Cardiac muscle cell (in vitro differentiated cells and primary cell): ENCODE measurements at places on chromosomes 2 and 18.

GRCh38 chr2:20676353-20677215, 9.6 kb downstream of the GDF7 start:
- no peaks in the 10 kb centered on the region for H3K4me1 ChIP-seq
- H3K36me3 ChIP-seq: no peaks in the 10 kb centered on the region
- H3K27ac ChIP-seq: no peak overlapping the region
- peaks cover 34% of the 10 kb centered on the region for H3K27me3 ChIP-seq

- no peak overlapping the region for H3K27ac ChIP-seq
- no peaks in the 10 kb centered on the region for H3K27me3 ChIP-seq
- H3K36me3 ChIP-seq: no peaks in the 10 kb centered on the region
- H3K4me3 ChIP-seq: no peak overlapping the region
- no peak for DNase-seq
- H3K4me1 ChIP-seq: peaks cover 17% of the 10 kb centered on the region
Measured at GRCh38 chr2:207487650-207488311, 42.0 kb upstream of the CREB1 start.

GRCh38 chr2:104858006-104858978, 4.4 kb downstream of the POU3F3 start:
- peaks cover 96% of the 10 kb centered on the region for H3K27me3 ChIP-seq
- H3K27ac ChIP-seq: no peak overlapping the region
- H3K4me1 ChIP-seq: no peaks in the 10 kb centered on the region
- DNase-seq: no peak
- no peaks in the 10 kb centered on the region for H3K36me3 ChIP-seq
- no peak overlapping the region for H3K4me3 ChIP-seq

- H3K4me1 ChIP-seq: no peaks in the 10 kb centered on the region
- DNase-seq: peak; percentile 13
- H3K27me3 ChIP-seq: no peaks in the 10 kb centered on the region
- H3K4me3 ChIP-seq: no peak overlapping the region
- H3K27ac ChIP-seq: no peak overlapping the region
- peaks cover 11% of the 10 kb centered on the region for H3K36me3 ChIP-seq
Measured at GRCh38 chr2:202950592-202950991, 38.5 kb downstream of the CARF start.

DNA sequence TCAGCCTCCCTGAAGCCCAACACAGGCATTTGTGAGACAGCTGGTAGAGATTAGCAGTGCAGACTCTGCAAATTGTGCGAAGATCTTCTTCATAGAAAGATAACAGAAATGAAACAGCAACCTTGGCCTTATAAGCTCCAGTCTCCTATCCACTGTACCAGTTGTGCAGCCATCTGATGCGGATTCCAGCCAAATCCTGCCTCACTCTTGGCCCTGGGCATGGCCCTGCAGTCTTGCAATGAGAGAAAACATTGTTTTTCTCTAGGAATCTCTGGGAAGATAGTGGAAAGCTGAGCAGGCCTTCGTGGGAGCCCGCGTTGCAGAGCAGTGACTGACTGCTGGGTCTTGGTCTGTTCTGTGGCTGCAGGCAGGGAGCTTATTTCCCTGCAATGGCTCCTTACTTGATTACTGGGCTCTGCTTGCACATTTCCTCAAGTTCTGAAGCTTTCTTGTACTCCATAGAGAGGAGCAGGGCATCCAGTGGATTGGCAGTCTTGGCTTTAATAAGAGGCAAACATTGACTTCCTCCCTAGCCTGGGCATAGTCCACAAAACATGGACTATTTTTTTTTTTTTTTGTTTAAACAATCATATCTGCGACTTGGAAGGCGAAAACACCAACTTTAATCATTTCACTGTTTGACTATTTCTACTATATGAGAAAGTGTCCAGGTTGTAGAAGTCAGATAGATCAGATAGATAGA, 193.0 kb downstream of the ACTR3 start:
- H3K4me3 ChIP-seq: no peak overlapping the region
- no peak overlapping the region for H3K27ac ChIP-seq
- no peaks in the 10 kb centered on the region for H3K27me3 ChIP-seq
- DNase-seq: no peak
- H3K4me1 ChIP-seq: no peaks in the 10 kb centered on the region

DNA sequence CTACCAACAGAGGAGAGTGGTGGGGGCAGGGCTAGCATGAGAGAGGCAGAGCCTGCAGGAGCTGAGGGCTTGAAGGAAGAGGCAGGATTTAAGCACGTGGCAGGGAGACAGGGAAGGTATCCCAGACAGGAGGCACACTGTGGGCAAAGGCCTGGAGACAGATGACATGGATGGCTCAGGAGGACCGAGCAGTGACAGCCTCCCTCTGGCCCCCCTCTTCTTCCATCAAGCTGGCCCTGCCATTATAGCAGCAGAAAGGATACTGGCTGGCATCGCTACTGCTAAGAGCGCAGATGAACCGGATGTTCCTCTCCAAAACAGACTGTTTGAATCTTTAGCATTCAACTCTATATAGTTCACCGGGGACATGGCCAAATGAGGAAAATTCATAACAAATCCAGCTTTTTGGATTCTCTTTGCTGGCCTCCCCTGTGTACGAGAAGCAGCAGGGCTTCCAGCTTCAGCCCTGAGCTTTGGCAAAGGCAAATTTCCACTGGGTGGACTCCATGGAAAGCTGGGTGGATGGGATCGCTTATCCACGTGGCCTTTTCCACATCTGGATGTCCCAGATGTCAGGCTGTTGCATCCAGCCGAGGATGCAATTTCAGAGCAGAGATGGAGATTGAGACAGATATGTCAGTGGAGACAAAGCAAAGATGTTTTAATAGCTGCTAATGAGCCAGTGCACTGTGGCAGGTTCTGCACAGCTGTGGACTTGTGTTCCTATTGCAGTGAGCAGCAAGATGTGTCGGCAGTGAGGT, 36.2 kb downstream of the CAPN13 start:
- H3K36me3 ChIP-seq: no peaks in the 10 kb centered on the region
- no peak overlapping the region for H3K27ac ChIP-seq
- DNase-seq: no peak
- no peaks in the 10 kb centered on the region for H3K27me3 ChIP-seq

DNA sequence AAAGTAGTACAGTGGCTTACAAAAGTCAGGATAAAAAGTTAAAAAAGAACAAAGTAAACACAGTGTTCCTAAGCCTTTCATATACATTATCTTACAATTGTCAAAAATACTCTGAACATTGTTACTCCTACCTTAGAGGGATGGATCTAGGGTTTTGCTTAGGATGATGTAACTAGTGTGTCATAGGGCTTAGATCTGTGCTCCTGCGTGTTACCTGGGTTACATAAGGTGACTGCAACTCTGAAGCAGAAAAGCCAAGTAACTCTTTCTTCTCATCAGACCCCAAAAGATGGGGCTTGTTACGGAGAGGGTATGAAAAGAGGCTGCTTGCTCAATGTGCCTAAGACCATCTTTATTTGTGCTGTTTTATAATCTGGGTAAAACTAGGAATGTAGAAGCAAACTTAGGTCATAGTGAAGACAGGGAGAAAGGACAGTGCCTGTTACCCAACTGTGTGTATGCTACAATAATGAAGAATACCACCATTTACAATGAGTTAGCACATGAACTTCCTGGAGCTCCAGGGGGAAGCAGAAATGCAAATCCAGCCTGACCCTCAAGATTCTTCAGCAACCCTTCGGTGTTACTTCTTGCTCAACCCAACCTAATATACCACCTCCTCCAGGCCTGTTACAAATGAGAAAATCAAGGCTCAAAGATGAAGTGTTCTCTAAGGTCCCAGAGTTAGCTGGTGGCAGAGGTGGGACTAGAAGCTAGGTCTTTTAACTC, 42.0 kb upstream of the STK17B start:
- H3K4me1 ChIP-seq: no peaks in the 10 kb centered on the region
- DNase-seq: no peak
- H3K27me3 ChIP-seq: no peaks in the 10 kb centered on the region
- no peak overlapping the region for H3K4me3 ChIP-seq

DNA sequence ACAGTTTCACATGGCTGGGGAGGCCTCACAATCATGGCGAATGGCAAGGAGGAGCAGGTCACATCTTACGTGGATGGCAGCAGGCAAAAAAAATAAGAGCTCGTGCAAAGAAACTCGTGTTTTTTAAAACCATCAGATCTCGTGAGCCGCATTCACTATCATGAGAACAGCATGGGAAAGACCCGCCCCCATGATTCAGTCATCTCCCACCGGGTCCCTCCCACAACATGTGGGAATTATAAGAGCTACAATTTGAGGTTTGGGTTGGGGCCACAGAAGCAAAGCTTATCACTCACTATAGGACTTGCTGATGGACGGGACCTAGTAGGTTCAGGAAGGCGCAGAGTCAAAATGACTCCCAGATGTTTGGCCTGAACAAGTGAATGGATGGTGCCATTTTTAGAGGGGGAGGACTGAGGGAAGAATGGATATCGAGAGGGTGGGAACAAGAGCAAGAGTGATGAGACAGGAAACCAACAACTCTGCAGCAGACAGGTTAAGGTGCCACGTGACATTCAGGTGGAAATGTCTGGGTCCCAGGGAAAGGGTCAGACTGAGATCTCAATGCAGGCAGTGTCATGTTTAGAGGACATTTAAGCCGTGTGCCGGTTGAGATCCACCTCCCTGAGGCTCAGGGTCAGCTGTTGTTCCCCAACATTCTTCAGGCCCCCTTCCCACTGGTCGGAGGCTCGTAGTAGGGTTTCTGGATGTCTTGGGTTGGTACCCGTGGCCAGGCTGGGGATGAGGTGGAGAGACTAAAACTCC, 85.7 kb downstream of the MYCN start:
- DNase-seq: no peak
- H3K4me1 ChIP-seq: no peaks in the 10 kb centered on the region
- no peaks in the 10 kb centered on the region for H3K36me3 ChIP-seq
- H3K27ac ChIP-seq: no peak overlapping the region

DNA sequence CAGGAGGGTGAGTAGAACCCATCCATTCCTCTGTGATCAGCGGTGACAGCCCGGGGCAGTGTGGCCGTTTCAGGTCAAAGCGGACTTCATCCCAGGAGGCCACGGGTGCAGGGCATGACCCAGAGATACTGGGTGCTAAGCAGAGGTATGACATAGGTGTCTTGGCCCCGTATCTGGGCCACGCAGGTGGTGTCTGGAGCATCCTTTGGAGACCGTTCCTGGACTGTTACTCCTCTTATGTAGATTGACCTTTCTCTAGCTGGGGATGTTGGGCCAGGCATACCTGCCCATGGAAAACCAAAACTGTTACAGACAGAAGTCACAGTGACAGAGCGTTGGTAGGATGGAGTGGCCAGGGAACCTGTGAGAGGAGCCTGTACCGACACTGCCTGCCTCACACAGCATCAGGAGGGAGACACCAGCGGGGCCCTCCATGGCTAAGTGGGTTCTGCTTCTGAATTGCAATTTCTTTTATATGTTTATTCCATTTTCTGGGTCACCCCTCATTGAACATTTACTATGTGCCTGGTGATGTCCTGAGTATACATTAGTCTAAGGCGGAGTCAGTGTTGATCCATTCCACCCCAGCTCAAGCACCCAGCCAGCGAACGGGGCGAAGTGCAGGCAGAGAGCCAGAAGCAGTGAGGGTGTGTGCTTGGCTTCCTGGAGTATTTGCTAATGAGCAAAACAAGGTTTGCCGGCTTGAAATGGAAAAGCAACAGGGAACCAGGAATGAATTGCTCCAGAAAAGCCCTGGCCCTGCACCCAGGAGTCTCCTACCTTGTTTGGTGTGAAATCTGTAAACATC, 141.7 kb downstream of the SH3RF3 start:
- no peaks in the 10 kb centered on the region for H3K4me1 ChIP-seq
- no peak overlapping the region for H3K27ac ChIP-seq
- no peak overlapping the region for H3K4me3 ChIP-seq
- H3K36me3 ChIP-seq: no peaks in the 10 kb centered on the region
- DNase-seq: no peak

- H3K4me3 ChIP-seq: no peak overlapping the region
- H3K4me1 ChIP-seq: no peaks in the 10 kb centered on the region
- no peaks in the 10 kb centered on the region for H3K36me3 ChIP-seq
- no peak overlapping the region for H3K27ac ChIP-seq
Measured at GRCh38 chr2:150681120-150681804, 193.8 kb upstream of the RND3 start.

GRCh38 chr2:11004199-11004598, 92.5 kb downstream of the KCNF1 start:
- no peaks in the 10 kb centered on the region for H3K4me1 ChIP-seq
- H3K27me3 ChIP-seq: no peaks in the 10 kb centered on the region
- H3K36me3 ChIP-seq: no peaks in the 10 kb centered on the region
- no peak overlapping the region for H3K27ac ChIP-seq
- H3K4me3 ChIP-seq: no peak overlapping the region

DNA sequence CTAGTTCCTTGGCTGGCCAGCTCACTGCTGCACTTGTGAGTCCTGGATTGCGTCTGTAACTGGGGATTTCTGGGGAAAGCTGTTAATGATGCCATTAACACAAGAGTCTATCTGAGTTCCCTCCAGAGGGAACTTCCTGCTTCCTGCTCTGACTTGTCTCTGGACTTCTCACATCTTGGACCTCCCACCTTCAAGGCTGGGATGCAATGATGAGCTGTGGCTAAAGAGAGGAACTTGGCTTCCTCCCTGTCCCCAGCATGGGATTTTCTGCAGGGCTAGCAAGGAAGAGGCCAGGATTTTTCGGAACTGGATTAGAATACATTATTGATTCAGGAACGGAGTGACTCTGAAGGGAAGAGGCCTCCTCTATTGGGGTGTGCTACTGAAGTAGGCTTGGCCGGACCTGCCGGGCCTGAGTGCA, 155.5 kb downstream of the CLIP4 start:
- no peak overlapping the region for H3K4me3 ChIP-seq
- H3K4me1 ChIP-seq: no peaks in the 10 kb centered on the region
- H3K36me3 ChIP-seq: no peaks in the 10 kb centered on the region
- H3K27ac ChIP-seq: no peak overlapping the region

GRCh38 chr18:709771-710170, 2.7 kb downstream of the ENOSF1 start:
- H3K4me3 ChIP-seq: no peak overlapping the region
- H3K4me1 ChIP-seq: peaks cover 5% of the 10 kb centered on the region
- peak overlapping the region; percentile 25 for H3K27ac ChIP-seq
- no peak for DNase-seq
- no peaks in the 10 kb centered on the region for H3K27me3 ChIP-seq

GRCh38 chr2:125280265-125280664, 1255.2 kb downstream of the CNTNAP5 start:
- no peak overlapping the region for H3K27ac ChIP-seq
- H3K36me3 ChIP-seq: no peaks in the 10 kb centered on the region
- no peaks in the 10 kb centered on the region for H3K27me3 ChIP-seq
- DNase-seq: no peak
- no peaks in the 10 kb centered on the region for H3K4me1 ChIP-seq

DNA sequence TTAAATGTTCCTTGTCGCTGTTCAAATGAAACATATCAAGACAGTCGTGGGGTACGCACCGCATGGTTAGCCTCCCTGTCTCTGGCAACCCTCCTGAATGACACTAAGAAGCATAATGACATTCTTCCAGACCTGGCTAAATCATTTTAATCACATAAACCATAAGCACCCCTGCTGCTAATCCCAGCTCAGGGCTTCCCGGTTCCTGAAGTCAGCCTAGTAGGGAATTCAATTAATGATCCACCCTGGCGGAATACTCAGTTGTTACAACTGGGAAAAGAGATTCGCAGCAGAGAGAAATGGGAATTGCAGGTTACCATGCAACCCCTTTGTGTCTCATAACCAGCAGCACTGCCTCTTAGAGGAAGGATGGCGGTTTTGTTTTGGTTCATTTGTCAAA, 200.8 kb upstream of the AGAP1 start:
- no peak for DNase-seq
- no peaks in the 10 kb centered on the region for H3K4me1 ChIP-seq
- H3K36me3 ChIP-seq: no peaks in the 10 kb centered on the region
- H3K27me3 ChIP-seq: no peaks in the 10 kb centered on the region
